ENCODE measurements at places on chromosomes 5 and 9. TPM values are rescaled to one million over a fixed set of nuclear protein-coding genes. Genes with fewer than 3 reads are reported as not detected.

- no peak for DNase-seq
These were observed 1136.3 kb upstream of the ACO1 start for GRCh38 chr9:31248156-31248555.

DNA sequence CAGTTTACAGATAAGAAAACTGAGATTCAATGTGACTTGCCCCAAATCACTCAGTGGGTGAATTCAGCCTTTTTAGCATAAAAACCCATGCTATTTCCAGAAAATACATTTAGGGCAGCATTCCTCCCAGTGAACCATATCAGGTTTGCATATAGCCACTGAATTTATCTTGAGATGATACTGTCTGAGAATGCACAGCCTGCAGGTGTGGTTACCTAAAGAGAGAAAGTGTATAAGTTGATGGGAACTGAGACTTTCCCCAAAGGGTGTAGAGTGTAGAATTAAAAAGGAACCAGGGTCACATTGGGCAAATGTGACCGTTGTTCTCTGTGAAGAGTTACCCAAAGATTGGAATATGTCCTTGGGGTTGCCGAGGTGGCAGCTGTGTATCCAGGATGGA lies 100.0 kb upstream of the PIK3R1 start:
- no peak for DNase-seq

Gene FLT4
- 2.0 TPM for total RNA-seq

Gene PTPDC1
- total RNA-seq = 7.2 TPM

Gene PCDHGA7
- total RNA-seq = 0.41 TPM

DNA sequence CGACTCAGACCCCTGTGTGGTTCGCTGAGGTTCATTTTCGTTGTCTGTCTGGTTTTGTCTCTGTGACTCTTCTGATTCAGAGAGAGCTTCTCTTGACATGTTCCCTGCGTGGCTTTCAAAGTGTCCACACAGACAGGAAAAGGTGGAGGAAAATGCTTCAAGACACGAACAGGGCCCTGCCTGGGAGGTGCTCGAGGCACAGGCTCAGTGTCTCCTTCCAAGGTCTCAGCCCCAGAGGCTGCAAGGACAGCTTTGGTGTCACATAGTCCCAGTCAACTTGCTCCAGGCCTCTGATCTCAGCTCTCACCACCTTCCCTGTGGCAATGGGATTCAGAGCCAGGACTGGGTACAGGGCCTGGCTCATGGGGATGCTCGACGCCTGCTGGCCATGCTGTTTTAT lies 51.6 kb upstream of the SARDH start:
- no peak for DNase-seq

GRCh38 chr5:58687079-58687478 lies 104.2 kb downstream of the RAB3C start:
- no peak for DNase-seq

Measured in progenitor cell of endocrine pancreas (in vitro differentiated cells).